Fibroblast of skin of back (primary cell): ENCODE measurements at places on chromosomes 3 and 15.

- DNase-seq, result no peak
Measured at GRCh38 chr3:128392021-128392420, 74.7 kb downstream of the DNAJB8 start.

DNA sequence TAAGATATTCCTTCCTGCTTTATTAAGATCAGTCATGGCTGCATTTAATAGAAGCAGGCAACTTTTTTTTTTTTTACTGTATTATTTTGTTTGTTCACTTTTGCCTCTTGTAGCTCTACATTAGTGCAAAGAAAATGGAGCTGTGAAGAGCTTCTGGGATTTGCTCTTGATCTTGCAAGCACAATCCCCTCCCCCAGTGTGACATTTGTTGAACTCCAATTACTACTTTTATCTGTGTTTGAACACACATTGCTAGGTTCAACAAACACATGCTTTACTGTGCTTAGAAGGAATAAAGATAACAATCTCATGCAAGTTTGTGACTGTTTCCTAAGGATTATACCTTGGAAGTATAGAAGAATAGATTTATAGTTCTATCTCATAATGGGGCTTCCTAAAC is 648.8 kb downstream of the NLGN1 start:
- DNase-seq, result no peak

GRCh38 chr15:101348643-101349042 is 53.6 kb upstream of the SNRPA1 start:
- no peak for DNase-seq

GRCh38 chr3:144178607-144179006 is 207.0 kb downstream of the DIPK2A start:
- no peak for DNase-seq

DNA sequence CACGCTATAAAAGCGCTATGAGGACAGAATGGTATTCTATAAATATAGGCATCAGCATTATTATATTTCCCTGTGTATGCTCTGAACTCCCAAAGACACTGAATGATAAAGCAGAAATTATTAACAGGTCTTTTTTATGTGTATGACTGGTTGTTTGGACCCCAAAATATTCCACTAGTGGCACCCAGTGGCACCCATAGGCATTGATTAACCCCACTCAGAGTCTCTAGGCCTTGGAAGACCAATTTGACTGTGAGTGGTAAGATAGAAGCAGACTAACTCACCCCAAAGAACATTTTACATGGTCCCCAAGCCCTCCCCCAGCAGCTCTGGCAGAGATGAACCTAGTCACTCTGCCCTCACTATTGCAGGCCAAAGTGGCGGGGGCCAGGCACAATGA is 45.4 kb upstream of the UBE2E1 start:
- DNase-seq, result no peak

DNA sequence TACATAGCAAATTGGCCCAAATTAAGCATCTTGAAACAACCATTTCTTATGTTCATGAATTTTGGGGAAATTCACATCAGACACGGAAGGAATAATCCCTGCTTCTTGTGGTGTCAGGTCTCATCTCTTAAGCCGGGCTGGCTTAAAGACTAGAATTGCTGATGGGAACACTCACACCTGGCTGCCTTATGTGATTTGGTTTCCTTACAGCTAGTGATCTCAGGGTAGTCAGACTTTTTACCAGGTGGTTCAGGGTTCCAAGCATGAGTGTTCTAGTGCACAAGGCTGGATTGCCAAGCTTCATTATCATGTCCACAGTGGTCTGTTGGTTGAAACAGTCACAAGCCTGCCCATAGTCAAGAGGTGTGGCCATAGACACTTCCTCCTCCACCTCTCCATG is 20.3 kb upstream of the CCNL1 start:
- DNase-seq, result no peak

GRCh38 chr3:161423911-161424522 is 52.7 kb upstream of the SPTSSB start:
- peak; percentile 39 for DNase-seq

DNA sequence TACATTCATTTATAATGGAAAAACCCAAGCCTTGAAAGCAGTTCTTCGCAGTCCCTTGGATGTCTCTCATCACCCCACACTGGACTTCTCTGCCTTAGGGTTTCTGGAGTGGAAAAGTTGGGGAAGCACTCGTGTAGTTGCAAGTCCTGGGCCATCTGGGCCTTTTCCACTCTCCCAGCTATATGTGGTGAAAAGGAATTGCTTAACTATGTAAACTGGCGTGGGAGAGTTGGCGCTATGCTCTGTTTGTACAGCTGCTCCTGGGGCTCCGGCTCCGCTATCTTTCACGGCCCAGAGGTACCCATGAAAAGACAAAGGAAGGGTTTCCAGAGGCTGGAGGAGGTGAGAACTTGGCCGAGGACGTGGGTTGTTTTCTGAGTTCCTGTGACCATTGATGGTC is 81.1 kb upstream of the MYZAP start:
- no peak for DNase-seq

DNA sequence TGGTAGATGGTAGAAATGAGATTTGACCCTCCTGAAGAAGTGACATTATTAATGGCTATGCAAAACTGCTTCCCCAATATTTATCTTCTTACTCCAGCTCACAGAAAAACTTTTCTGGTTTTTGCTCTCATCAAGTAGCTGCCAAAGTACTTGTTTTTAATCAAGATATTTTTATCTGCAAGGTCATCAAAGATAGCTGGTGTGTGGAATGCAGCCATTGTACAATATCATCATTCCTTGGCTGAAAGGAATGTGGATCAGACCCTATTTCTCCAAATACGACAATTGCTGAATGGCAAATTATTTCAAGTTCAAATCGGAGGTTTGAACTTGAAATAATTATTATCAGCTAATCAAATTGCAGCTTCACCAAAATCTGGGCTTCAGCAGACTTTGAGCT is 126.9 kb upstream of the SLC7A14 start:
- DNase-seq, result no peak

DNA sequence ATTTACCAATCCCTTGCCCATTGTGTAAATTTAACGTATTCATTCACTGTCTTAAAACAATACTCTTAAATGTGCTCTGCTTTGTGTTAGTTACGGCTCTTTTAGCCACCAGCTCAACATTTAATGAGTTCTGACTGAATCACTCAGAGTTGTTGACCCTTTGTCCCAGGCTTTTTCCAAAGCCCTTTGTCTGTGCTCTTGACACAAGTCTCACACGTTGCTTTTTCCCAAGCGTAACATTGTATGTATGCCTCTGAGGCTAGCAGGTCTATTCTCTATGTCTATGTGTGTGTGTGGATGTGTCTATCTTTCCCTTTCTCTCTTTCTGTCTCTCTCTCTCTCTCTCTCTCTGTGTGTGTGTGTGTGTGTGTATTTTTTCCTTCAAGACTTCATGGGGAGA is 435.4 kb upstream of the GOLIM4 start:
- no peak for DNase-seq

GRCh38 chr3:94416768-94417167 is 353.9 kb downstream of the NSUN3 start:
- peak; percentile 58 for DNase-seq

GRCh38 chr3:148203297-148204010 is 494.2 kb upstream of the AGTR1 start:
- peak; percentile 28 for DNase-seq

- DNase-seq, result peak; percentile 99
Measured at GRCh38 chr3:112097378-112097777, 11.2 kb downstream of the C3orf52 start.

DNA sequence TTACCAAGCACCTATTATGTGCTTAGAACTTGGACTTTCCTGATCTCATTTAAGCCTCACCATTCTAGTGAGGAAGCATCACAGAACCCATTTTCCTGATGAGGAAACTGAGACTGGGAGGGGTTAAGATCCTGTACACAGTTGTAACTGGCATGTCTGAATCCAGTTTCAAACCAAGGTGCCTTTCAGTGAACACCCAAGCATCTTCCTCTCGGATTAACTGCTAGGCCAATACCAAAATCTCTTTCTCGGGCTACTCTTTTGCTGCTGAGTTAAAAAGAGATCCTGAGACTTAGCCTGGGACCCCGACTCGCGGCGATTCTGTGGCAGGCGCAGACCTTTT is 578 bp upstream of the CEMIP start:
- peak; percentile 8 for DNase-seq

GRCh38 chr3:155302481-155302880 is 9.0 kb upstream of the STRIT1 start:
- peak; percentile 69 for DNase-seq

GRCh38 chr3:6805236-6805635 is 55.7 kb upstream of the GRM7 start:
- DNase-seq, result peak; percentile 71

DNA sequence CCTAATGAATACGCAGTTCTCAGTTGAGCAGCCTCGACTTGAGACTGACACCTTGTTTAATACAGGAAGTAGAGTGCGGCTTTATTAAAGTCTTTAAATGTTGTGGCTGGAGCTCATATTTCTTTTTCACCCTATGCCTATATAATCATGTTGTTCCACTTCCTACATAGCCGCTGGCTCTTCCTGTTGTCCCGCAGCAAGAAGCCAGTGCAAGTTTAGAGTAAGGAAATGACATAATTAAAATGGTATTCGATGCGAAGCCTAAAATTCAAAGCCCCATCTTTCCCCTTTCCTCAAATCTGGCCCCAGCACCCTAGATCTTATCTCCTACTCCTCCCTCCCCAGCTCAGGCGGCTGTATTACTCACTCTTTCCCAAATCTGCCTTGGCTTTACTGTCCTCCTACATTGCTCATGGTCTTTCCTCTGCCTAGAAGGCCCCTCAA is 7.5 kb upstream of the PHLDB2 start:
- peak; percentile 88 for DNase-seq

GRCh38 chr3:197021231-197021630 is 8.4 kb downstream of the MELTF start:
- no peak for DNase-seq

- DNase-seq, result no peak
Measured at GRCh38 chr15:33959844-33960548, 8.3 kb upstream of the CHRM5 start.

GRCh38 chr3:39011191-39011736 is 40.5 kb downstream of the SCN11A start:
- DNase-seq, result no peak

- no peak for DNase-seq
Measured at GRCh38 chr15:27448986-27449385, 478.0 kb downstream of the GABRG3 start.
